ENCODE measurements at places on chromosomes 4 and X.

DNA sequence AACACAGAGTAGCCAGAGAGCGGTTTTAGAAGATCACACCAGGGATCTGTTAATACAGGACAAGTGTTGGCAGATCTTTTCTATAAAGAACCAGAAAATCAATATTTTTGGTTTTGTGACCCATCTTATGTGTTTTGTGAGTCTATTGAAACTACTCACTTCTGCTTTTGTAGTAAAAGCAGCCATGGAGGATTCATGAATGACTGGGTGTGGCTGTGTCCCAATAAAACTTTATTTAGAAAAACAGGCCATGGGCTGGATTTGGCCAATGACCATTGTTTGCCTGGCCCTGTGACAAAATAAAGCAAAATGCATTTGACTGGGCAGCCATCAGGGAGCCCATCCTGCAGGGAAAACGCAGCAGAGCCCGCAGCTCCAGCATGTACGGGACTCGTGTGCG is 99.9 kb upstream of the ADRA2C start:
- DNase-seq: peak; percentile 38

DNA sequence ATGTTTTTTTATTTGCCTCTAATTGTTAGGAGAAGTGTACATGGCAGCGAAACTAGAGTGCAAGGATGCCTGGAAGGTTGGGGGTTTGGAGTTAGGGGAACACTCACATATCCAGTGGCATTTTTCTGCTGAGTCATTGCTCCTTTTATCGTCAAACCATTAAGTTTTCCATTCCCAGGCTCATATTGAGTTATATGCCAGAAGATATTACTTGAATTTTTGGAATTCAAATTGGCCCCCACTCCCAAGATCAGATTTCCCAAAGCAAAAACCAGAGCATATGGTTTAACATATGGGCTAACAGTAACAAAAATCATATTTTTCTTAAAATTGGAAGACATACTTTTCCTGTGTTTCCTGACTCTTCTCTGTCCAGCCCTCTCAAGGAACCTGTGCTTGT is 152.7 kb downstream of the FSTL5 start:
- no peak for DNase-seq

DNA sequence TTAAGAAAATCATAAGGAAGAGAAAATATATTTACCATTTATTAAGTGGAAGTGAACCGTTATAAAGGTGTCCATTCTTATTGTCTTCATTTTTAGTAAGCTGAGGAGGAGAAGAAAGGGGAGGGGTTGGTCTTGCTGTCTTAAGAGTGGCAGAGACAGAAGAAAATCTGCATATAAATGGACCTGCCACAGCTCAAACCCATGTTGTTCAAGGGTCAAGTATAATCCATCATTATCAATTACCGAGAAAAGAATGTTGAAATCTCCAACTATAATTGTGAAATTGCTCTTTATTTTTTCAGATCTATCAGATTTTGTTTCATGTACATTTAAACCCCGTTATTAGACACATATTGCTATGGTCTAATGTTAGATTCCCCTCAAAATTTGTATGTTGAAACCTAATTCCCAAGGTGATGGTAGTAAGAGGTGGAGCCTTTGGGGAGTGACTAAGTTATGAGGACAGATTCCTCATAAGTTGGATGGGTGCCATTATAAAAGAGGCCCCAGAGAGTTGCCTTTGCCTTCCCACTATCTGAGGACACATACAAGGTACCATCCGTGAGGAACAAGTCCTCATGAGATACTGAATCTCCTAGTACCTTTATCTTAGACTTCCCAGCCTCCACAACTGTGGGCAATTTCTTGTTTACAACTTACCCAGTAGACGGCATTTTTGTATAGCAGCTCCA is 58.5 kb upstream of the SMAD1 start:
- DNase-seq: no peak

DNA sequence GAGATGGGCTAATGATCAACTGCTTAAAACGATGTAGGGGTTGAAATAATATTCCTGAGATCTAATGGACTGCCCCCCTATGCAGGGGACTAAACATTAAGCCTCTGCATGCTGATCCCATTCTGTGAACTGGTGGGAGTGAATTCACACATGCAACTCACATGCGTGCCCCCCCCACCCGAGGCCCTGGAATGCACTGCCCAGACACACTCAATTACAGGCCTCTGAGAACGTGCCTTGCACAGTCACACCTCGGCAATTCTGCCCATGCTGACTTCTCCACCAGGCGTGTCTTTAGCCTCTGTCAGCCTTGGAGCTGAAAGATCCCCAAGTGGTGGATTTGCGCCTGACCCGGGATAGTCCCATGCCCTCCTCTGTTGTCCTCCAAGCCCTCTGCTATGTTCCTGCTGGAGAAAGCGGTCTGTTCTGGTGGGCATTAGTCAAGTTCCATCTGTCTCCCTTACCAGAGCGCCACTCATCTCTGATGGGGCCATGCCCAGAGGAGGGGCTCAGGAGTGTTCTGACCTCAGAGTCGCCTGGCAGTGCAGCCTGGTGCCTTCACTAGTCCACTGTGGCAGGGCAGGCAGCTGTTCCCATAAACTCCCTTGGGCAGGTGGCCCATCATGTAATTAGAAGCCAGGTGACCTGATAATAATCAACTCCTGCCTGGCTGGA is 86.5 kb downstream of the DRD5 start:
- no peak for DNase-seq

DNA sequence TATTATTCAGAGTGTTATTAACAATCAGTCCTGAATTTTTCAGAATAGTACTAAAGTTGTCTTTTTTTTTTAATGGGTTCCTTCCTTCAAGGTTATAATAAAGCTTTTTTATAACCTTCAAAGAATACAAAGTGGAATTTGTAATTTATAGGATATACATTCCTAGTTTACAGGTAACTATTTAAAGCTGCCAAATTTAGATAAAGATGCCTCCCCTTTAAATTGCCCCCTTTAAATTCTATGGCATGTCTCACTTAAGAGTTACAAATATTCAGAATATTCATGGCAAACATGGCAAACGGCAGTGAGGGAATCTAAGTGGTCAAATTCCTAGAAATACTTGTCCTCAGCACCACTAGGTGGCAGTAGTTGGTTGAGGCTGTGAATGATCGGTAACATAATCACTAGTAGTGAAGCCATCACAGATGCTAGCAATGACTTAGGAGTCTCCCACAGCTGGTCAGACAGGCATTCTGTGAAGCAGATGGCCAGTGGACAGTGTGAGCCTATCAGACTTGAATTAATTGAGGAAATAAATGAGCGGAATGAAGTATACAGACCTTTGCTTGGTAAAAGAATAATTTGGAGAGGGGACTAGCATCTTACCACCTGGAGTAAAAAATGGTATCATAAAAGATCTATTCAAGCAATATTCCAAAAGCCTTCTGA is 86.4 kb downstream of the CBR4 start:
- peak; percentile 57 for DNase-seq

DNA sequence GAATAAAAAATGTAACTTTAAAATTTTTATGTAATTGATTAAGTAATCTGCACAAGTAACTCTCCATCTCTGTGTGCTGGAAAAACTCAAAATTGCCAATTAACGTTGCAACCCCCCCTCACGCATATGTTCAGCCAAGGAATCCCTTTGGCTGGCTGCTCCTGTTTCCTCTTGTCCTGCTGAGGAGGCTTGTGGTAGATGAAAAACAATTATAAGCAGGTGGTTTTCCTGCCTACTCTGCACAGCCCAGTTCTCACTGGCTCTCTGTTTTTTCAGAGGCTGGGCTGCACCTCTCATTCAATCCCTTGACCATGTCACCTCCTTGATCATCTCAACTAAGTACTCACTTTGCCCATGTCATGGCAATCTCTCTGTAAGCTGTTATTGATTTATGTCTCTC is 1068.4 kb downstream of the ARAP2 start:
- DNase-seq: no peak

DNA sequence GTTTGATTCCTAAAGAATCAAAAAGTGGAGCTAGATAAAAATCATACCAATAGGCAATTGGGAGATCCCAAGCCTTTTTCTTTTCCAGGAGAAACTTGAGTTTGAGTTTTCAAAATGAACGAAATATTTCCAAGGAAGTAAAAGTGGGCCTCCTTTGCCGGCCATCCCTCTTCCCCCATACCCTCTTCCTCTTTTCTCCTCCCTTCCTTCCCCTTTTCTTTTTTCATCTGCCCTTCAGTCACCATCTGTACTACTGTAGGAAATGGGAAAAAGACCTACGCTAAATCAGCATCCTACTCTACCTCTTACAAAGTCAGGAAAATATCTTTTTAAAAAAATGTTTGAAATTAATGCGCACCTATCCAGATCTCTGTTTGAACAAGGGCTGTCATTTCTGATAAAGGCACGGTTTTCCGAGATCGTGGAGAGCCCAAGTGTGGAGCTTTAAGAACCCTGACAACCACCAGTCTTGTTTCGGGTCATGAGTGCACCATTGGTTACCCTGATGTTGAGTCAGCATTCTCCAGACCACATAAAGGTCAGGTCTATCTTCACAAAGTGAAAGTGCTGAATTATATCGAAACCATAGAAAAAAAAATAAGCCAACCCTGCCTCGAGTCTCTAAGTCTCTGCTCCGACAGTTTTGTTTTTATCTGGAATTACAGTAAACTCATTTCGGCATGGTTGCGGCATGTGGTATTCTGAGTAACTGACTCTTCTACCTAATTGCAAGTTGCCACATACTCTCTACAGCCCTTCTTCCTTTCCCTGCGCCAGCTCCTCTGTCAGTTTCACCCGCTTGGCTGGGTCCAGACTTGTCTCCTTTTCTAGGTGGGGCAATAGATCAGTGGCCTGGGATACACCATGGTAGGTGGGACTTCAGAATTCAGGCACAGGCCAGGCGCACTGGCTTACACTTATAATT is 140.2 kb upstream of the KLF3 start:
- peak; percentile 10 for DNase-seq

GRCh38 chr4:126850286-126850685 is 782.5 kb upstream of the INTU start:
- no peak for DNase-seq

GRCh38 chr4:175776217-175776616 is 35.8 kb downstream of the GPM6A start:
- no peak for DNase-seq

GRCh38 chr4:114116861-114117260 is 137.4 kb upstream of the ARSJ start:
- no peak for DNase-seq

- DNase-seq: no peak
Measured at GRCh38 chrX:15679246-15679645, 14.6 kb upstream of the CLTRN start.

- no peak for DNase-seq
Measured at GRCh38 chr4:7628432-7628831, 193.7 kb upstream of the PSAPL1 start.

DNA sequence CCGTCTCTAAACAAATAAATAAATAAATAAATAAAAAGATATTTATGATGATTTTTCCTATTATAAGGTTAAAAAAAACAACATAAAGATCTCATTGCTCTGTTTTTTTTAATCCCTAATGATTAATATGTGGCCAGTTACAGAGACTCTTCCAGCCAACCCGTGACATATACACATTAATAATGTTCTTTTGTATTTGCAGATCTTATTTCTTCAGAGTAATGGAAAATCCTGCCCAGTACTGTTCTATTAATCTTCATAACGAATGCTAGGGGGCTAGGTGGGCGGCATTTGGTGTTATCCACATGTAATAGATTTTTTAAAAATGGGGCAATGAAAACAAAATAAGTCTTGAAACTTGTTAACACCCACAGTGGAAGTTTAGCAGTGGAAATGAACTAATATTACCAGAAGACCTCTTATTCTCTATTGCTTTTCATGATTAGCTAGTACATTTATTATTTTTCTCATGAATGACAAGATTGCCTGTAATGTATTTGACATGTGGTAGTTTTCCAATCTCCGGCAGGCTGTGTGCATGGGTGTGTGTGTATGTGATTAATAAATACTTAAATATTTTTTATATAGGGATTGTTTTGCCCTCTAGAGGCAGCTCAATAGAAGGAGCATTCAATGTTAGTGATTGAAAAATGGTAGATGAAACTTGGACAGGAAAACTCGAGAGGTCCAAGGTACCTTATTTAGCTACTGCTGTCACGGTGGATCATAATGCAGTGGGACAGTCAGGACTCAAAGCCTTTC is 457.4 kb downstream of the IL1RAPL1 start:
- DNase-seq: no peak

DNA sequence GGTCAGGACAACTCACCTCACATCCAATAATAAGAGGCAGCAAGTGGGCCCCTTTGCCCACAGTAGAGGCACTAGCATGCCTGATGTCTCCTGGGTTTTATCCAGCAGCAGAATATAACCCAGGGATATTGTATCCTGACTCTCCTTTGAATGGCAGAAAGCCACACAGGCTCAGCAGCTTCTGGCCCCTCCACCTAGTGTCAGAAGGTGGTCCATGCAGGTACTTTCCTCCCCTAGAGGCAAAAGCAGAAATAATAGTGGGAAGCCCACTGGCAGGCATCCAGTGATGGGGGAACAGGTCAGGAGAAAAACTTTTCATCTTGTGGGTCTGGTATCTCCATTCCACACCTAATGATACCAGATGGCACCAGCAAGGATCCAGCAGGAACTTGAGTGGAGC is 75.5 kb upstream of the IRS4 start:
- DNase-seq: no peak

DNA sequence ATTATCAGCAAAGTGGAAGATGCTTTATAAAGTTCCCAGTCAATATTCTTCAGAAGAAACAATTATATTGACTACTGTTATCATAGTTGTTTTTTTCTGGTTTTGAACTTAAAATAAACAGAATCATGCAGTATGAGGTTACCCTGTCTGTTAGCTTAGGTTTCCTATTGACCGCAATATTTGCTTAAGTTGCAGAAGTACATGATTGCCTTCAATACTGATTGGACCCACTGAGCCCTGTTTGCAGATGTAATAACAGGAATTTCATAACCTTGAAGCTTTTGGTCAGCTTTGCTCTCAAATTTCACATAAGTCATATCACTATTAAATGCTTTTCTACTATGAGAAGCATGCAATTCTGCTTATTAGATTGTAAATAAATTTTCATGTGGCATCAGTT is 229.1 kb upstream of the FSTL5 start:
- DNase-seq: no peak

- no peak for DNase-seq
Measured at GRCh38 chr4:150368667-150369066, 213.3 kb upstream of the MAB21L2 start.

DNA sequence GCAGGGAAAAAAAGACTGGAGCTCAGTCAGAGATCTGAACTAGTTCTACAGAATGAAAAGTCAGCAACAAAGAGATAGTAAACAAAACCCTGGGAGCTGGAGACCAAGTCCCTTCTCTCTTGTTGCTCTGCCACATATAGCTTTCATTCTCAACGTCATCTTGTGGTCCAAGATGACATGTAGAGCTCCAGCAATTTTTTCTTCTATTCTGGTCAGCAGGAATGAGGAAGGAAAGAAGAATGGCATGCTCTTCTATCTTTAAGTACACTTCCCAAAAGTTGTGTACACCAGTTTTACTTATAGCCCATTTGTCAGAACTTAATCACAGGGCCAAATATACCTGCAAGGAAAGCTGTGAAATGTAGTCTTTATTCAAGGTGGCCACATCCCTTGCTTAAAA is 45.6 kb downstream of the RAP2C start:
- DNase-seq: no peak

DNA sequence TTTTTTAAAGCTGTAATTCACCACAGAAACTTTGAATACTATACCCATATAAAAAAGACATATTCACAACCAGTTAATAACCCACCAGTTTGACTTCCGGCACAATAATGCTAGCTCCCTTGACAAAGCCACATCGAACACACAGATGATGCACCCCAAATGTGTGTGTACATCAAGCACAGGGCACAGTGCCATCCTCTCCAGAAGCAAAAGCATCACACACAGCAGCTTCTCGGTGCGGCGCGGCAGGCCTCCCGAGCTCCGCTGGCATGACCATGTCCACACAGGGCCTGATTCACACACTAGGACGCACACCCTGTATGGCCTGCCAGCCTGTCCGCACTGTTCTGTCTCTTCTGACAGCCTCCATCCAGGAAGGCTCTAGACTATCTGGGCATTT is 88.0 kb downstream of the LEF1 start:
- DNase-seq: no peak
